Urothelium cell line (cell line): ENCODE measurements at places on chromosomes 5 and 9.

DNA sequence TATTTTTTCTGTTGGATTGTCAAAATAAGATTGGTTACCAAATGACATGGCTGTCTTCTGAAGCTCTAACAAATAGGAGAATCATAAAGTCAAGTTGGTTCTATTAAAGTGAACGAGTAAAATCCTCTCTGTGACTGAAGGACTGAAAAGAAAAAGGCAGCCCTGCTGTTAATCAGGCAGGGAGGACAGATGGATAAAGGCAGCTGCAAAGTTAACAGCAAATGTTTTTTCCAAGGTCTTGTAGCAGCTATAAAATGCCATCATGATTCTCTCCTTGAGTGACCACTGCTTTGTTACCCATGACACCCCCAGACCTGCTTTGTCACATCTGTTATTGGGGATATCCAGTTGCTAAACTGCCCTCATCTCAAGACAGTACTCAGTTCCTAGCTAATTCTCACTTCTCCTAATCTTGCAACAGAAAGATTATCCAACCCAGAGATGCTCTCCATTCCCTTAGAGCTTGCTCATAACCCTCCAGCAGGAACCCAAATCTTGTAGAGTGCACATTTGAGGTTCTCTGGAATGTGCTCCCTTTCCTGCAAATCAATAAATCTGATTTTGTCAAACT is 89.7 kb upstream of the PARP8 start:
- DNase-seq: no peak

DNA sequence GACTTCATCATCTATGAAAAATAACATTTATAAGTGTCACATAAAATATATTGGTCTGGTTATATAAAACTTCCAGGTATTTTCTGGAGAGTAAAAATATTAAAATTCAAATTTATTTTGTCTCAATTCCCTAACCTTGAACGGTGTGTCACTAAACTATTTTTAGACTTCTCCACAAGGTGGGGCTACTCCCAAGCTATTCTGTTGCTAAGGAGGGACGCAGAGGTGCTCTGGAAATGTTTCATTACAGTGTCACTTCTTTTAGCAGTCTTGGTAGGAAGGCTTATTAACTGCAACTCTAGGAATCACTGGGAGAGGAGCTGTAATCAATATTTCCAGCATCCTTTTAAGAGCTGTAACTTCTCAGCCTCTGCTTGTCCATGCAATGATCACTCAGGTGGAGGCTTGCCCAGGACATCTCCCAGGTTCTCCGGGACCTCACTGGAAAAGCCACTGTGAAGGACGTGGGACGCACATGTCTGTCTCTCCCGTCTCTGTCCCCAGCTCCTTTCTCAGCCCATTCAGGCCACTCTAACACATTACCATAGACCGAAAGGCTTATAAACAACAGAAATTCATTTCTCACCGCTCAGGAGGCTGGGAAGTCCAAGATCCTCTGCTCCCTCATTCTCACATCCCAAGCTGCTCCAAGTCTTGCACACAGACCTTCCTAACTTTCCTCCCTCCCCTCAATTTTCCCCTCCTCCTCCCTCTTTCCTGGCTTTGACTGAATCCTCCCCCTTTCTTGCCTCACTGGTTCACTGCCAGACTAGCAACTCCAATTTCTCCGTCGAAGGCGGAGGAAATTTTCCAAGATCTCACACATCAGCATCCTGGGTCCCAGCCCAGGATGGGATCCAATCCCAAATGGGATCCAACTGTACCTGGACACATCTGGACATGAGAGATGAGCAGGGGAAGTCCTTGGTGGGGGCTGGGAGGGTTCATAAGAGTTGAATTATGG is 32.7 kb upstream of the DNAH5 start:
- peak; percentile 75 for DNase-seq

DNA sequence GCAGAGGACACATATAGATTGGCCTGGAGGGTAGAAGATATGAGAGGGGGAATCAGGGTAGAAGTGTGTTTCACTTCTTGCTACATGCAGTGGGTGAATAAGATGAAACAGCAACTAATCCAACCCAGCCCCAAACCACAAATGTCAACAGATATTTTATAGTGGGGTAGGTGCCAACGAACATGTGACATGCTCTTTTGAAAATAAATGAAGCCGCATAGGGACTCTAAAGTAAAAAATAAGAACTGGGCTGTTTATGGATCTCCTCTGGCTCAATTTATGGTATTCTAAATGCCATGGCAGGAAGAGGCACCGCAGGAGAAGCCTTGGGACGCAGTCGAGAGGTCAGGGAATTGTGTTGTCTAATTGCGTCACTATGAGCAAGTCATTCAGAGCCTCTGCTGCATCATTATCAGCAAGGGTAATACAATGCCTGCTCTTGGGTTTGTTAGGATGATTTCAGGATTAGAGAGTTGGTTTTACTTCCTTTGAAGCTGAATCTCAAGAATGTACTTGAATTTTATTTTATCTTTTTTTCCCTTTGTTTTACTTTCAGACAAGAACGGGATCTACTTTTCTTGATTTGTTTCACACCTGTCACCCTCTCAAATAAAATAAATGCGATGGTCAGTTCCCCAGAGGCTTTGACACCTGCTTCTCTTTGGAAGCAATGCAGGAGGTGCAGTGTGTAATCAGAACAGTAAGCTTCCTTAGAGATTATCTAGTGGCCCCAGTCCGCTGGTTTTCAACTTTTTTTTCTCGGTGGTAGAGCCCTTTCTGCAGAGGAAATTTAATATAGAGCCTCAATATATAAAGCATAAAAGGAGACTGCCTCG is 375.6 kb upstream of the CLINT1 start:
- peak; percentile 12 for DNase-seq

GRCh38 chr9:13281356-13282016 is 2.0 kb upstream of the MPDZ start:
- no peak for DNase-seq

- peak; percentile 30 for DNase-seq
Observed at GRCh38 chr5:42912184-42912798, 100.6 kb upstream of the SELENOP start.

- no peak for DNase-seq
Observed at GRCh38 chr9:97602430-97602829, 30.7 kb downstream of the TSTD2 start.

- DNase-seq: no peak
Observed at GRCh38 chr9:91882627-91883026, 67.4 kb downstream of the ROR2 start.

DNA sequence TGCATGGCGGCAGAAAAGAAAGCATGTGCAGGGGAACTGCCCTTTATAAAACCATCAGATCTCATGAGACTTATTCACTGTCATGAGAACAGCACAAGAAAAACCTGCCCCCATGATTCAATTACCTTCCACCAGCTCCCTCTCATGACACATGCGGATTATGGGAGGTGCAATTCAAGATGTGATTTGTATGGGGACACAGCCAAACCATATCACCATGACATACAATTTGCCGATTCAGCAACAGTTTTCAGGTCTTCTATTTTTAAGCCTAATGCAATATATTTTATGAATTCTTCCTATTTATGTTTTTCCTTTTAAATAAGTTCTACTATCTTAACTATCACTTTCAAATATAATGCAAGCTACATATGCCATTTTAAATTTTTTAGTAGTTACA is 90.8 kb upstream of the CCDC152 start:
- no peak for DNase-seq

- DNase-seq: peak; percentile 6
Observed at GRCh38 chr5:87650284-87650683, 237.6 kb upstream of the CCNH start.

- no peak for DNase-seq
Observed at GRCh38 chr5:29896646-29897045, 1296.8 kb upstream of the CDH6 start.

DNA sequence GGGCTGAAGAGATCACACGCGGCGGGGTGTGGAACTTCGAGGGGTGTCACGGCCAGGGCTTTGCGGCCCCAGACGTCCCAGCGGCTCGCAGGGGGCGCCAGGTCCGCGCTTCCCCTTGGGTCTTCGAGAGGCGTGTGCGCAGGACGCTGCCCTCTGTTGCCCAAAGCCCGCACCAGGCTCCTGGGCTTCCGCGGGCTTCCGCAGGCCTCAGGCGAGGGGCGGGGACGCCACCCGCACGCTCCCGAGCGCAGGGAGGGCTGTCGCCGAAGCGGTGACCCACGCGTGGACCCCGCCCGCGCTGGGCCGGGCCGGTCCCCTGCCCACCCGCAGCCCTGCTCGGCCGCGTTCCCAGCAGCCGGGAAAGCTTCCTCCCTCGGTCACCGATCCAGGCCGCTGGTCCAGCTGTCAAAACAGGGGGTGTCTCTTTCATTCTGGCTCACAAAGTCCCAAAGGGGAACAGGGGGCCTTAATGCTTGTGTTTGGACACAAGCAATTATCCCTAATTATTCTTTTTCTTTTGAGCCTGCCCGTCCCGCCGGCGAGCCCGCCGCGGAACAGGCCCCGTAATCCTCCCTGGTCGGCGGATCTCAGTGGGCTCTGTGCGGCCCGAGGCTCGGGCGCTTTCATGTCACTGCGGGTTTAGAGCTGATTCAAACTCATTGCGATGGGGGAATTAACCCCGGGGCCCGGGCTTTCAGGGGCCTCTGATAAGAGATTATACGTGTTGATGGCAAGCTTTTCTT is 60.6 kb downstream of the TMEM174 start:
- DNase-seq: no peak

DNA sequence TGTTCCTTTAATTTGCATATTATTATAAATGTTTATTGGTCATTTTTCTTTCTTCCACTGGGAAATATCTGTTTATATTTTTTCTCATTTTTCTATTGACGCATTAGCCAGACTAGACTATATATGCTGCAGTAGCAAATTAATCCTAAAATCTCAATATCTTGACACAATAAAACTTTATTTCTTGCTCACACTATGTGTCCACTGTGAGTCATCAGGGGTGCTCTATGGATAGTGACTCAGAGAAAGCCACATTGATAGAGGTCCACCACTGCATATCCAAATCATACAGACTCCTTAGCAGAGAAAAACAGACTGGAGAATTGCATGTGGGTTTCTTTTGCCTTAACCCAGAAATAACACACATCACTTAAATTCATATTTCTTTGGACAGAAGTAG is 20.8 kb downstream of the OR1L3 start:
- DNase-seq: no peak

DNA sequence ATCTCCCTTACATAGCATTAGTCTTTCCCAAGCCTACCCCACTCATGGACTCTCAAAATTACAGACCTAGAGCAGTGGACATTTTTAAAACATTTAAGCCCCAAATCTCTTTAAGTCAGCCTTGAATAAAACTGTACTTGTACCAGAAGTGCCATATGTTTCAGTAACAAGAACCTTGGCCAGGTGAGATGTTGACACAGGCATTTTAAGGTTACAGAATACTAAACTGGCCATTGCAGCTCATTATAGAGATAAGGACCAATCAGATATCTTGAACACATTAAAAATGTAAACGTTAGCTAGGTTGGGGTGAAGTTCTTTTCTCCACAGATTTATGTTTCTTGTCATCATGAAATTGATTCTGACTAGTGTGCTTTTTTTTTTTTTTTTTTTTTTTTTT is 103.8 kb upstream of the MIER3 start:
- no peak for DNase-seq

DNA sequence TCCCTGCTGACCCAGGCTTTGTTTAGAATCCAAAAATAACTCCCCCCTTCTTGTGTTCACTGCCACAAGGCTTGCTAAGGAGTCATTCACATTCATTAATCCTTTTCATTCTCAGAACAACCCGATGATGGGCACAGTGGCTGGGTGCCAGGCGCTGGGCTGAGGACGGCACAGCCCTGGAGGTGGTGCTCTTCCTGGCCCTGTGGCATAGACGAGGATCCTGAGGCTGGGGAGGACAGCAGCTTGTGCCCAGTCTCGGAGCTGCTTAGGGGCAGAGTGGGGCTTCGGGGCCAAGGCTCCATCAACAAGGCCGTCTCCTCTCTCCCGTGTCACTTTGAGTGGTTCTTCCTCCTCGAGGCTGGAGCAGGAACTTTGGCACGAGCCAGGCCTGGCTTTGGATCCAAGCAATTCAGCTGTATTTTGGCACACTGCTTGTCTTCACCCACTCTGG is 166.7 kb downstream of the TTLL11 start:
- no peak for DNase-seq

- peak; percentile 75 for DNase-seq
Observed at GRCh38 chr5:71830681-71831539, 111.8 kb downstream of the CARTPT start.

GRCh38 chr5:16932401-16932800 is 3.7 kb downstream of the MYO10 start:
- no peak for DNase-seq

- DNase-seq: no peak
Observed at GRCh38 chr5:118468085-118468484, 520.3 kb downstream of the DTWD2 start.

DNA sequence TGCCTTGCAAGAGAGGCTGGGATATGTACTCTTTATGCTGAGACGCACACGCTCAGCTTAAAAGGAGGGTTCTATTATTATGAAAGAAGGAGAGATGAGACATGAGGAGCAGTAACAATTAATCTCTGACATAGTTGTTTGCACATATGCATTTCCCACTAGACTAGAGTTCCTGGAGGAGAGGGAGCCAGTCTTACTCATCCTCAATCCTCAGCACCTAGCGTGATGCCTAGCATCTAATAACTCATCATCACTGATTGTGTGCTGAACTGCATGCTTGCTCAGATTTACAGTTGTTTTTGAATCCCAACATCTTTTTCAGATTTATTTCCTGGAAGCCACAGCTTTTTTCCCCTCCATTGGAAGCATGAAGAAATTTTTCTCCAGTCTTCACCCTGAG is 35.5 kb downstream of the GCNT4 start:
- DNase-seq: no peak

DNA sequence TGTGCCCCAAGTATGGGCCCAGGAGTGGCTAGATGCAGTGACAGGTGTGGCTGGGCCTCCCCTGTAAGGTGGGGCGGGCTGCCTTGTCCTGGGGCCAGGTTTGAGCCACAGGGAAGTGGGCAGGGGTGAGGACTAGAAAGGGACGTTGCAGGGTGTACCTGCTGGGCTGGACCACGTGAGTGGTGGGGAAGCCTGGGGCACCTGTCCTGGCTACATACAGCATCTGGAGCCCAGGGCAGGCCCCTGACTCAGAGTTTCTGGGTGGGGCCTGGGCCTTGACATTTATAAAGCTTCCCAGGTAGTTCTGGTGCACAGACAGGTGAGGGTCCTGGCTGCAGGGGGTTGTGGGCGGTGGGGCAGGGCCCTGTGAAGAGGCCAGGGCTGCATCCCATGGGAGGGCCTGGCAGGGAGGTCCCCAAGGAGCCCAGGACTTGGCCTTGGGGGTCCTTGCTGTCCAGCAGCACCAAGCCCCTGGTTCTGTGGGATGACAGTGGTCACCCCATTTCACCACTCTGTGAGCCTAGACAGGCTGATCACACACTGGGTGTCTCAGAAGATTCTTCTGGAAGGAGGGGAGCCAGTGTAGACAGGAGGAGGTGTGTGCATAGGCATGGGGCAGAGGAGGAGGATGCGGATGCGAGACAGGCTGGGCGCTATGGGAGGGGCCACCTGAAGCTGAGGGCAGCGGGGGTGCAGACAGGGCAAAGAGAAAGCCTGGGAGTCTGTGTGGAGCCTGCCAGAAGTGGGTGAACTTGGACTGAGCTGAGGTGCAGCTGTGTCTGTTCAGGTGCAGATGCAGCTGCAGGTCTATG is 94.0 kb downstream of the PHF2 start:
- DNase-seq: no peak

- no peak for DNase-seq
Observed at GRCh38 chr9:132730054-132731033, 60.1 kb downstream of the GTF3C4 start.
